ENCODE measurements at places on chromosomes 1 and 21.
A peak's percentile ranks its signal among the peaks of the same experiment; 100 is the strongest.

GRCh38 chr1:246503341-246503740 is 3.7 kb downstream of the SMYD3 start:
- no peak for DNase-seq

DNA sequence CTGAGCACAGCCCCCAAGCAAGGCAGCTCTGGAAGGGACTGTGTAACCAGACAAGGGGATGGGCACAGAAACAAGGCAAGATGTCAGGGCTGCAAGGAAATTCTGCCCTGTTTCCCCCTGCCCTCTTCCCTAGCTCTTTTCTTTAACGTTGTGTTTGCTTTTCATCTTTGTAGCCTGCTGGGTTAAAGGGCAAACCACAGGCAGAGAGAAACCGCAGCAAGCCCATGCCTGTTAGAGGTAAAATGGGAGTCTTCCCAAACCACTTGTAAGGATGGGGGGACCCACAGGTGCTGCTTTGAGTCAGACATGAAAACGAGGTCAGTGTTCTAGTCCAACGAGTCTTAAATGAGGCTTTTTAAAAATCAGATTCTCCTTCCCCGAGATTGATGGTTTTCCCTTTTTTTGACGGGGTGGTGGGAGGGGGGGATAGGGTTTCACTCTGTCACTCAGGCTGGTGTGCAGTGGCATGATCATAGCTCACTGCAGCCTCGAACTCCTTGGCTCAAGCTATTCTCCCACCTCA is 13.3 kb downstream of the TGFBR3 start:
- DNase-seq = peak; percentile 64

DNA sequence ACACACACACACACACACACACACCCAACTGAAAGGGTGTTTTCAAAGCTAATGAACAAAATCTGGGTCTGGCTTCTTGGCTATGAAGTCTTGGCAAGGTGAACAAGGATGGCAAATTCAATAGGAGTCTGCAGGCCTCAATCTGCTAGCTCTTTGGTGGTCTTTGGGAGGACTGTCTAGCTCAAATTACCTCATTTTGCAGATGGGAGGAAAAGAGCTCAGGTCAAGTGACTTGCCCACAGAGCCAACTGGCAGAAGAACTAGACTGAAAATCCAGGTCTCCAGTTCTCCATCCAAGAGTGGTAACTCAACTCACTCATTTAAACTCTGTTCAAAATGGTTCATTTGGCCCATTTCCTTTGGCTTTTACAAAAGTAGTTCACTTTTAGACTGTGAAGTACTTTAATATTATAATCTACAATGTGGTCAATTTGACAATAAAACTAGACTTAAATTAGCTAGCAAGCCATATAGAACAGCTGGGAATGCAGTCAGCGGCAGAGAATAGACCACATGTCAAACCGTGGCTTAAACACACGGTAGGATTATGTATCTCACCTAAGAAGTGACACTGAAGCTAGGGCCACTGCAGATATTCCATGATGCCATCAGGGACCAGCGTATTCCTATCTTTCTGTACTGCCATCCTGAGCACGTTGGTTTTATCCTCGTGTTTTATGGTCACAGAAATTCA is 112.9 kb downstream of the APP start:
- no peak for DNase-seq

GRCh38 chr1:32353431-32353830 is 8.9 kb downstream of the FAM229A start:
- no peak for DNase-seq

DNA sequence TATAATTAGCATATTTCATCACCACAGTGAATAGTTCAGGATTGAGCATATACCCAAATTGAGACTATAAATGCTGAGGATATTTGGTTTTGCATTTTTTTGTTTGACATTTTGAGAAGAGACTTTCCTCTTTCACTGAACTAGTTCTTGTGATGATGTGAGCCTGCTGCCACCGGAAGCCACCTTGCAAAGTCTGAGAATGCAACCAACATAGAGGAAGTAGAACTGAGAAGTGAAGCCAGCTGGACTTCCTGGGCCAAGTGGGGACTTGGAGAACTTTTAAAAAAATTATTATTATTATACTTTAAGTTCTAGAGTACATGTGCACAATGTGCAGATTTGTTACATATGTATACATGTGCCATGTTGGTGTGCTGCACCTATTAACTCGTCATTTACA is 102.3 kb downstream of the RPE65 start:
- no peak for DNase-seq

DNA sequence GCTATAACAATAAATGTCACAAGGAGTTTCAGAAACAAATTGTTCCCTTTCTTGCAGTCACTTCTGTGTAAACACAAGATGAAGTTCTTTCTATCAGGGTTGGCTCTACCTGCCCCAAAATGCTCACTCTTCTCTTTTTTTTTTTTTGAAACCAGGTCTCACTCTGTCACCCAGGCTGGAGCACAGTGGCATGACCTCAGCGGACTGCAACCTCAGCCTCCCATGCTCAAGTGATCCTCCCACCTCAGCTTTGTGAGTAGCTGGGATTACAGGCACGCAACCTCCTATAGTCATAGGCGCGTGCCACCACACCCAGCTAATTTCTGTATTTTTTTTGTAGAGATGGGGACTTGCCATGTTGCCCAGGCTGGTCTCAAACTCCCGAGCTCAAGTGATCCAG is 10.5 kb upstream of the CTNNBIP1 start:
- DNase-seq = no peak

DNA sequence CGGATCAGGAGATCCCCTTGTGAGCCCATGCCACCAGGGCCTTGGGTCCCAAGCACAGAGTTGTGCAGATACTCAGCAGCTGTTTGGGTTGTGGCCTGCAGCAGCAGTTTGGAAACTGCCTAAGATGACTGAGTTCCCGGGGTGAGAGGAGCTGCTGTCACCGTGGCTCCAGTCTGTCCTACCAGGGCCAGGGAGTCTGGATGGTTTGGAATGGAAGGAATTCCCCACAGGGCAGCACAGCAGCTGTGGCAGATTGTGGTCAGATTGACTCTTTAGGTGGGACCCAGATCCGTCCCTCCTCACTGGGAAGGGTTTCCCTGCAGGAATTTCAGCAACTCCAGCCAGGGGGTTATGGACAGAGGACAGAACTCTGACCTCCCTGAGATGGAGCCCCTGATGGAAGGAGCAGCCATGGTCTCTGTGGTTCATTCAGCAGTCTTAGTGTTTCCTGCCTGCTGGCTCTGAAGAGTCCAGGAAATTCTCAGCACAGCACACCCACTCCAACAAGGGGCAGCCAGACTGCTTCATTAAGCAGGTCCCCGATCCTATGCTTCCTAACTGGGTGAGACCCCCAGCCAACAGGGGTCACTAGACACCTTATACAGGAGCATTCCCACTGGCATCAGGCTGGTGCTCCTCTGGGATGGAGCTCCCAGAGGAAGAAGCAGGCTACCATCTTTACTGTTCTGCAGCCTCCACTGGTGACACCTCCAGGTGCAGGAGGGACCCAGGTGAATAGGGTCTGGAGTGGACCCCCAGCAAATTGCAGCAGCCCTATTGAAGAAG is 51.5 kb upstream of the TNFSF4 start:
- DNase-seq = no peak

GRCh38 chr1:26346274-26347033 is 7.5 kb downstream of the CRYBG2 start:
- no peak for DNase-seq

DNA sequence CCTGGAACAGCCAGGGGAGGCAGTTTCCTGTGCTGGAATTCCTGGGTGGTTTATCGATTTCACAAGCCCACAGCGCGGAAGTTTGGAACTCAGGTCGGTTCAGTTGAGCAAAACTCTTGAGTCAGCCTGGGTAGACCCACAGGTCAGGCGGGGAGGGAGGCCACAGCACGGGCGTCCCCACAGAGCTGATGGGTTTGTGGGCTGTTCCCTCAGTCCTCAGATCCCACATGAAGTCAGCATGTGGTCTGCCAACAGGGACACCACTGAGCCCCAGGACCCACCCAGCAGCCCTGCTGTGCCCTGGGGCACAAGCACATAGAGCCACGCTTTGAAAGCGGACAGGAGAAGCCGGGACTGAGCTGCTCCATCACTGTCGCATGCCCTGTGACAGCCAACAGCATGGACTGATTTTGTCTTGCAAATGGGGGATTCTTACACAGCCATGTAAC is 17.4 kb downstream of the BMP8A start:
- DNase-seq = no peak

GRCh38 chr1:209205039-209205438 is 378.5 kb upstream of the CAMK1G start:
- DNase-seq = no peak

DNA sequence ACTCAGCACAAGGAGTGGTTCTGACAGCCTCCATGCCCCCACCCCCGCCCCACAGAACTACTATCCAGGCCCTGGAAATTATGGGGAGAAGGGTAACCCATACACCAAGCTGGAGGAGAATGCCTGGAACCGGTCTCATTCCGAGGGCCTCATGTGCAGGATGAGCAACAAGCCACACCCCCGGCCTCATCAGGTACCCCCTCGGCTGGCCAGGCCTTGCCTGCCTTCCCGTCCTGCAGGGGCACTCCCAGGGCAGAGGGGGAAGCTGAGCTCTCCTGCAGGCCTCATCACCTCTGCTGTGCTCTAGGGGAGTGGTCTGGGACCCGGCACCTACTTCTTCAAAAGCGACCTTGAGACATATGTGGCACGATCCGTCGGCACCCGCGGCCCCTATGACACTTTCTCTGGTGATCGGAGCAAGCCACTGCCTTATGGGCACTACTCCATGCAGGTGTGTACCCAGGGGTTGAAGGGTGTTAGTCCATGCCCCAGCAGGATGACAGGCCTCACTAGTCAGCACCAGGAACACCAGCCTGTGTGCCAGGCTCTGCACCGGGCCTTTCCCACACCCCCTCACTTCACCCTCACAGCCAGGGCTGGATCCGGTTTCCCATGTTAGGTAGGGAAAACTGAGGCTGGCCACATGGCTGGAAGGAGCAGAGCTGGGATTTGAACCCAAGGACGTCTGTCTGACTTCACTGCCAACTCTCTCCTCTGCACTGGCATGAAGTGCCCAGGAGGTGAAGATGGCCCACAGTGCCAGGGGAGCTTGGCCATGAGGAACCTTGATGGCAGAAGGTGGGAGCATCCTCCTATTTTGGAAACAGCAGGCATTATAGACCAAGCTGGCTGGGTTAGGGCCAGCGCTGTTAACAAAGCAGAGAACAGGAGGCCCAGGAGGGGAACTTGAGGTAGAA is 10.9 kb upstream of the TTC22 start:
- DNase-seq = no peak

DNA sequence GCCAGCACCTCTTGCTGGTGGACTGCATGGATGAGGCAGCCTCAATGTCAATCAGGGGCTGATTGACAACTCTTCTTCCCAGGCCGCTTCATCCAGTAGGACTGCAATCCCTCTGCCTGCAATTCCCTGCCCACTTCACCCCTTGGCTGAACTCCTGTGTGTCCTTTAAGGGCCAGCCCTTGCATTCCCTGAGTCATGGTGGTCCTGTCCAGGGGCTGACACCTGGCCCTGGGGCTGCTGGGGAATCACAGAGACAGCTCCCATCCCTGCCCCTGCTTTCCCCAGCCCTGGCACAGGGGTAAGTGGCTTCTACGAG is 4.6 kb upstream of the EPS8L3 start:
- DNase-seq = peak; percentile 5

GRCh38 chr1:89855413-89856123 is 34.7 kb downstream of the LRRC8D start:
- DNase-seq = no peak

GRCh38 chr1:236963920-236964319 is 40.3 kb downstream of the MT1HL1 start:
- no peak for DNase-seq

DNA sequence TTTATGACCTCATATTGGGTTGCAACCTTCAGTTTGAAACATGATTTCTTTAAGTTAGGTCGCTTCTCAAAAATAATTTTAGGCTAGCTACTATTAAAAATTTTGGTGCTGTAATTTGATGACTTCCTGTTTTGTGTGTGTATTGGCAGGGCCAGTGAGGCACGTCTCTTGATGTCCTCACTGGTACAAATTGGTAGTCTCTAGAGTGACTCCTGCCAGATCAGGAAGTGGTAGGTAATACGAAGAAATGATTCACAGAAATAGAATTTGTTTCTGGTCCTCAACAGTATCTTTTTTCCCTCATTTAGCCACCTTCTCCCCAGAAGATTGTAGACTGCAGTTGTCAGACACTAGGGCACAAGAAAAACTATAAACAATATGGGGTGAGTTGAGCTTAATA is 120.9 kb upstream of the KIAA1614 start:
- no peak for DNase-seq

GRCh38 chr1:226541631-226542622 is 6.6 kb upstream of the STUM start:
- DNase-seq = no peak

DNA sequence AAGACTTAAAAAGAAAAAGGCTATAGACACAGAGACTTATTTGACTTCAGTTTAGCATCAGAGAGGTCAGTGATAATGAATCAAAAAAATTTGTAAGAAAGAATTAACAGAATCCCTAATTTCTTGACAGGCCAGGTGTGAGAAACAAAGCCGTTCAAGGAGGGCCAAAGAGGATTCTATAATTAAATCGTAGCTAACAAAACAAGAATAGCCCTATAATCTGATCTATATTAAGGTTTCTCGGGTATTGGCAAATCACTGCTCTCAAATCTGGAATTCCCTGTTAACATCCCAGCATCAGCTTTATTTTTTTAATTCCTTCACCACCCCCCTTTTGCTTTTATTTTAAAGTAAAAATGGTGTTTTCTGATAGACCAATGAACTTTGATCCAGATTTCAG is 60.3 kb downstream of the PUM1 start:
- DNase-seq = no peak

DNA sequence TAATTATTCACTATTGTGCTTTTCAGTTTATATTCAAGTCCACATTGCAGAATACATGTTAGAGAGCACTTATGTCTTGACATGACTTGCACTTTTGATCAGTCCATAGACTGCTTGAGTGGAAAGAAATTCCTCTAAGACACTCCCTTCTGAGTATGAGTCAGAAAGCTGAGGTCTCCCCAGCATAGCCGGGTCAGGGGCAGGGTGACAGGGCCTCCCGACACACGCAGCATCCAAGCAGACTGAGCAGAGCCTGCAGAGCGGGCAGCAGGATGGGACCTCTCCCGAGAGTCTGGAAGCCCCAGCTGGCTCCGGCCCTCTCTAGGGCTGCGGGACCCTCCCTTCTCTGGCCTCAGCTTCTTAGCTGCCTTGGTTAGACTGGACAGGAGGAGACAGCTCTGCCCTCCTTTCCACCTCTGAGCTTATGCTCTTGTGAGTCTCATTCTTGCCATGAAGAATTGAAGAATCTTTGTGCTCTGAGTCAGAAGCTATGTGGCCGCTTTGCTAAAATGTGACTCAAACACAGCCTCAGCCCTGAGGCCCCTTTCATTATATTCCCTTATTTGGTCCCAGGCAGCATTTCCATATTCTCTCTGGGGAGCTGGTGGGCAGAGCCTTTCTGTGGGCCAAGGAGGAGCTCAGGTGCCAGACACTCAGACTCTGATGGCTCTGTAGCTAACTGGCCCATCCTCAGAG is 11.2 kb upstream of the CAPN2 start:
- DNase-seq = no peak

GRCh38 chr1:81308191-81308590 is 492.5 kb upstream of the ADGRL2 start:
- no peak for DNase-seq

- no peak for DNase-seq
These were observed 126.7 kb upstream of the CACHD1 start for GRCh38 chr1:64343105-64343822.

Data from activated naive CD4-positive, alpha-beta T cell treated with anti-CD3 and anti-CD28 coated beads, Interleukin-2, amount 10 ng/mL, durations not matched to agents 7 days and 5 days (primary cell).